ENCODE measurements at places on chromosomes 12 and 14. TPM values are rescaled to one million over a fixed set of nuclear protein-coding genes. Genes with fewer than 3 reads are reported as not detected.
A peak's percentile ranks its signal among the peaks of the same experiment; 100 is the strongest.

VWF gene
- total RNA-seq: 0.88 TPM

RPL10L gene
- total RNA-seq: not detected

FGF23 gene
- not detected for total RNA-seq

DNA sequence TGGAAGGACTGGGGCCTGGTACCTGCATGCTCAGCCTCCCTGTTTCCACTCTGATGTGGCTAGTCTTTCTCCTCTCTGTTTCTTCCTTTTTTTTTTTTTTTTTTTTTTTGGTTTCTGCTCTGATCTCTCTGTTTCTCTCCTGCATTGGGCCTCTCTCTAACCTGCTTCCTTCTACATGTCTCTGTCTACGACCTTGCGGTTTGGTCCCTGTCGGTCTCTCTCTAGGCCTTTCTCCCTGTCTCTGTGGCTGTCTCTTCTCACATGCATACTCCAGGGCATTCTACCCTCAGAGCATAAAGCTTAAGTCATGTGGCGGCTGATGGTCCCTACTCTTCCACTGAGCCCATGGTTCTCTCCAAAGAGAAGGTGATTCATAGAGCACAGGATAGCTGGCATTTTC is 1096.6 kb downstream of the BCL11B start:
- no peaks in the 10 kb centered on the region for H3K4me1 ChIP-seq
- no peak overlapping the region for H3K4me3 ChIP-seq
- no peaks in the 10 kb centered on the region for H3K36me3 ChIP-seq

DNA sequence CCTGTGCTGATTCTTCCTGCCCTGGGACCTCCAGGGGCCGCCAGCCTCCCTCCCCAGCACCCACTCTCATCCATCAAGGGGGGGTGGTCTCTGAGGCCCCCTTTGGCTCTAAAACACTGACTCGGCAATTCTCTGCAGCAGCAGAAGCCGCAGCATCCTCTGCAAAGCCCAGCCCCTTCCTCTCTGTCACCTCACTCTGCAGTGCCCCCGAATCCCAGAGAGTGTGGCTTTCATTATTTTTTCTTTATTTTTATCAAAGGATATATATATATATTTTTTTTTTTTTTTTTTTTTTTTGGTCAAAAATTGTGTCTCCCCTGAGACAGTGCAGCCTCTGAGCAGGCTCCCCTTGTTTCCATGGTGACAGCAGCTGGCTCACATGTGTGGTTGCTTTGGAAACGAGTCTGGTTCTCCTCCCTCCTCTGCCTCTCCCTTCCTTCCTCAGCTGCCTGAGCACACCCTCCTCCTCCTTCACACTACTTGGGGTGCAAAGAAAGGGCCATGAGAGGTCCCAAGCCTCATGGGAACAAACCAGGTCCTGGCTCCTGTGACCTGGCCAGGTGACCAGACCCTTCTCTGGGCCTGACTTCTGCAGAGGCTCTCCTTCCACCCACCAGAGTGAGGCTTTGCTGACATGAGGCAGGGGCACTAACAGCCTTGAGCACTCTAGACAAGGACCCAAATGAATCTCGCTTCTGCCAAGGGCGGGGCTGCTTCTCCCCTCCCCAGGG is 100.5 kb downstream of the LRRC74A start:
- H3K36me3 ChIP-seq: no peaks in the 10 kb centered on the region
- no peak overlapping the region for H3K4me3 ChIP-seq
- no peak for DNase-seq
- H3K4me1 ChIP-seq: peaks cover 3% of the 10 kb centered on the region
- H3K27ac ChIP-seq: no peak overlapping the region
- H3K27me3 ChIP-seq: no peaks in the 10 kb centered on the region

- H3K4me1 ChIP-seq: peaks cover 95% of the 10 kb centered on the region
- H3K36me3 ChIP-seq: 0 out of 2 replicates have a peak, but pooled peaks cover 3% of the 10 kb centered on the region
- DNase-seq: peak; percentile 36
- H3K27me3 ChIP-seq: no peaks in the 10 kb centered on the region
- peak overlapping the region; percentile 4 for H3K4me3 ChIP-seq
Measured at GRCh38 chr14:103250874-103251273, 83.2 kb upstream of the EIF5 start.

Measured in PC-9 (cell line).